Activated T-cell treated with anti-CD3 and anti-CD28 coated beads, Interleukin-2, amount 50 U/mL, for 24 hours (primary cell): ENCODE measurements at places on chromosomes 2 and 18.

DNA sequence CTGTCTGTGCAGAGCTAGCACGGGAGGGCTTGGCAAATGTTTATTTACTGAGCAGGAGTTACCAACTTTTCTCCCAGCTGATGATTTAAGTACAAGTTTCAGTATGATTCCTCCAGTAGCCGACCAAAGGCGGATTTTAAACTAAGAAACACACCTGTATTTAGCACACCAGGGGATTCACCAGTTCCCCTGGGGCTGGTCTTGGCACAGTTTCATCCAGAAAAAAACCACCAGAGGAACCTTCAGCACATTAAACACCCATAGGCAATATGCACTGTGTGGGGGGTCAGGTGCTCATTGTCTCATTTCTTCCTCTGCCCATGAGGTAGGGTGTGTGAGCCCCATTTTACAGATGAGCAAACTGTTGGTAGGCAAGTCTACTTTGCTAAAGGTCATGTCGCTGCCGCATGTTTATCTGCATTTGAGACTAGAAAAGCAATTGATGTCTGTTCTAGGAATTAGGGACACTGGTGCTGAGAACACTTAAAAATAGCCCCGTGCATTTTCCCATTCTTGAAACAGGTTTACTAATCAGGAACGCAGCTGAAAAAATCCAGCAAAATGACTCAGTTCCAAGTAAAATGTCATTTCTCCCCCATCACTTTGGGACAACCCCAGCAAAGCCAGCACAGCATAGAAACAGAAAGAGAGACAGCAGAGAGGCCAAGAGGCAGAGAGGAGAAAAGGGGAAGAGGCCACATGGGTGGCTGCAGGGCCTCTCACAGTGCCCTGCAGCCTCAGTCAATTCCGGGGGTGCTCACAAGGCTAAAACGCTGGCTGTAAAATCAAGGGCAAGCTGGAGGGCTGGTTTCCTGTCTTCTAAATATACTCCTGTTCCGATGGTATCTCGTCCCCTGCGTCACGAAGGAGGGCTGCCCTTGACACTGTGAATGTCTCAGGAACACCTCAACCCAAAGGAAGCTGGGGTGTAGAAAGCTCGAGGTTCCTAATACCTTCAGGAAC, 166.8 kb upstream of the ID2 start:
- peak overlapping the region; percentile 97 for H3K27ac ChIP-seq
- DNase-seq, result peak; percentile 74
- no peaks in the 10 kb centered on the region for H3K27me3 ChIP-seq

GRCh38 chr2:230520875-230521155, 104.8 kb downstream of the SP100 start:
- H3K27ac ChIP-seq, result no peak overlapping the region
- peaks cover 2% of the 10 kb centered on the region for H3K4me1 ChIP-seq
- no peak for DNase-seq
- H3K36me3 ChIP-seq, result peaks cover 57% of the 10 kb centered on the region

GRCh38 chr18:42183746-42184145, 228.7 kb downstream of the PIK3C3 start:
- no peak overlapping the region for H3K4me3 ChIP-seq
- no peaks in the 10 kb centered on the region for H3K4me1 ChIP-seq
- no peaks in the 10 kb centered on the region for H3K27me3 ChIP-seq
- no peaks in the 10 kb centered on the region for H3K36me3 ChIP-seq

- DNase-seq, result peak; percentile 82
- no peak overlapping the region for H3K4me3 ChIP-seq
- H3K27me3 ChIP-seq, result peaks cover 35% of the 10 kb centered on the region
- H3K4me1 ChIP-seq, result peaks cover 6% of the 10 kb centered on the region
Measured at GRCh38 chr2:70861777-70862625, 26.4 kb upstream of the CD207 start.

GRCh38 chr2:100820523-100821254, 750 bp downstream of the NPAS2 start:
- peaks cover 23% of the 10 kb centered on the region for H3K4me1 ChIP-seq
- H3K4me3 ChIP-seq, result peak overlapping the region; percentile 75
- peak; percentile 58 for DNase-seq
- H3K27ac ChIP-seq, result peak overlapping the region; percentile 44
- H3K27me3 ChIP-seq, result peaks cover 39% of the 10 kb centered on the region

DNA sequence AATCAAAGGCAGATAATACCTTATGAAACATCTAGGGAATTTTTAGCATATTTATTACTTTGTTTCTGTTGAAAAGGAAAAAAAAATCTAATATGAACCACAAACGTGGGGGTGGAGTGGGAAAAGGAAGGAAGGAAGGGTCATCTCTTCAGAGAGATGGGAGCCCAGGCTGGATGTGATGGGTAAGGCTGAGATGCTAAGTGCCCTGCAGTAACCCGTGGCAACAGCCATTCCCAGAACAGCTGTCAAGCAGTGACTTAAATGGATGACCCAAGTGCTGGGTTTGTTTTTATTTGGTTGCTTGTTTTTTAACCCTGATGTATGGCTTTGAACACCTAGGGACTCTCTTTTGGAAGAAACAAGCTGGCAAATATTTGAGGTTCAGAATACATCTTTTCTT, 50.7 kb upstream of the KLF7 start:
- no peaks in the 10 kb centered on the region for H3K36me3 ChIP-seq
- H3K4me3 ChIP-seq, result no peak overlapping the region
- no peak for DNase-seq
- peaks cover 12% of the 10 kb centered on the region for H3K4me1 ChIP-seq
- no peak overlapping the region for H3K27ac ChIP-seq

DNA sequence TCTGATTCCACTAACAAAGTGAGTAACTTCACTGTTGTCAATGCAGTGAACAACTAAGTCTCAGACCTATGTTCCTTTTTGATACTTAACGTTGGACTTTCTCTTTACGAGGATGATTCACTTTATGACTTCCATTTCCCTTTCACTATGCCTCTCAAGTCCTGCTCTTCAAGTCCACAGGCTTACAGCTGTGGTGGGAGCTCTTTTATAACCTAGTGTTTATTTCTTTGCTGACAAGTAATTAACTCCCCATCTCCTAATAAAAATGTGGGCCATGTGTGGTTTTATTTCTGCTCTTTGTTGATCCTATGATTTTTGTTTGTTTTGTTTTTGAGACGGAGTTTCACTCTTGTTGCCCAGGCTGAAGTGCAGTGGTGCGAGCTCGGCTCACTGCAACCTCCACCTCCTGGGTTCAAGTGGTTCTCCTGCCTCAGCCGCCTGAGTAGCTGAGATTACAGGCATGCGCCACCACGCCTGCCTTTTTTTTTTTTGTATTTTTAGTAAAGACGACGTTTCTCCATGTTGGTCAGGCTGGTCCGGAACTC, 142.1 kb downstream of the USP34 start:
- H3K27ac ChIP-seq, result peak overlapping the region; percentile 79
- peaks cover 24% of the 10 kb centered on the region for H3K4me1 ChIP-seq
- peaks cover 82% of the 10 kb centered on the region for H3K36me3 ChIP-seq

GRCh38 chr18:42574871-42575270, 540.6 kb downstream of the RIT2 start:
- no peak overlapping the region for H3K27ac ChIP-seq
- DNase-seq, result no peak
- H3K27me3 ChIP-seq, result no peaks in the 10 kb centered on the region
- no peaks in the 10 kb centered on the region for H3K4me1 ChIP-seq

GRCh38 chr2:28833740-28834470, 23.3 kb downstream of the SPDYA start:
- H3K4me3 ChIP-seq, result no peak overlapping the region
- H3K27me3 ChIP-seq, result no peaks in the 10 kb centered on the region
- no peak overlapping the region for H3K27ac ChIP-seq
- no peaks in the 10 kb centered on the region for H3K36me3 ChIP-seq
- no peak for DNase-seq

DNA sequence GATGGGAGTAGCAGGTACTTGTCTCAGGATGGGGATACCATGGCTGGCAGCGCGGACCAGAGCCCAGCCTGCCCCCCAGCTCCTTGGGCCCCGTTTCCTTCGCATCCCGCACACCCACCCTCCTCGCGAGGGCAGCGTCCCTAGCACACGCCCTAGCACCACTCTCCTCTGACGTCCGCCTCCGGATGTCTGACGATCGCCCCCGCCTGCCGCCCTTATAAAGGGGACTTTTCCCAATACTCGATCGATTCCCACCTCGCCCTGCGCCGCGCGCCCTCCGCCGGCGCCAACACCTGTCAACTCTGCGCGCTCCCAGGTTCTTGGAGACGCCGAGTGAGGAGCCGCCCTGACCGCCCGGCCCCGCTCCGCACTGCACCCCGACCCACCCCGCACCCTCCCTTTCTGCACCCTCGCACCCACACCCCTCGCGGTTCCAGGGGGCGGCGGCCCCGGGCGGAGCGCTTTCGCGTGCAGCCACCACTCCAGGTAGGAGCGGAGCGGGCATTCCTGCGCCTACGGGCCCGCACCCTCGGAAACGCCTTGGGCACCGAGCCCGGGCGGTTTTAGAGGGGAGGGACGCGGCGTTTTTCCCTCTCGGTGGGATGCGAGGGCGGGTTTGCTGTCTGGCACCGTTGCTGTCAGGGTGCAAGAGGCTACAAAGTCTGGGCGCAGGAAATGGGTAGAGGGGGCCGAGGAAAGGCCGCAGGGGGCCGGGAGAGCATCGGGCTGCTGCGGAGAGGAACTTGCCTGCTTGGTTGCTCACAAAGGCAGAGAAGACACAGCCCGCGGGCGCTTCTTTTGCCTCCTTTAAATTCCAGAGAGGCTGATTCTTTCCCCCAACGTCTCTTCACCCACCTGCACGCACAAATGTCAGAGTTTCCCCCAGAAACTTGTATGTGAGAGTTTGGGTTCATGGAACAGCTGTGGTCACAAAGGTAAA, at the start of gene SLC5A7:
Gene SLC5A7, plus strand, starts transcription at position 247 of the 940 bp plus-strand sequence. CDS start 1,632 bp downstream, outside the sequence.
- H3K4me1 ChIP-seq, result no peaks in the 10 kb centered on the region
- no peak for DNase-seq
- peaks cover 26% of the 10 kb centered on the region for H3K27me3 ChIP-seq
- H3K36me3 ChIP-seq, result no peaks in the 10 kb centered on the region
- H3K27ac ChIP-seq, result no peak within 1 kb of the TSS

GRCh38 chr2:8799004-8799403, 38.4 kb downstream of the KIDINS220 start:
- H3K27ac ChIP-seq, result peak overlapping the region; percentile 14
- no peaks in the 10 kb centered on the region for H3K27me3 ChIP-seq
- H3K4me1 ChIP-seq, result peaks cover 28% of the 10 kb centered on the region
- no peak overlapping the region for H3K4me3 ChIP-seq

DNA sequence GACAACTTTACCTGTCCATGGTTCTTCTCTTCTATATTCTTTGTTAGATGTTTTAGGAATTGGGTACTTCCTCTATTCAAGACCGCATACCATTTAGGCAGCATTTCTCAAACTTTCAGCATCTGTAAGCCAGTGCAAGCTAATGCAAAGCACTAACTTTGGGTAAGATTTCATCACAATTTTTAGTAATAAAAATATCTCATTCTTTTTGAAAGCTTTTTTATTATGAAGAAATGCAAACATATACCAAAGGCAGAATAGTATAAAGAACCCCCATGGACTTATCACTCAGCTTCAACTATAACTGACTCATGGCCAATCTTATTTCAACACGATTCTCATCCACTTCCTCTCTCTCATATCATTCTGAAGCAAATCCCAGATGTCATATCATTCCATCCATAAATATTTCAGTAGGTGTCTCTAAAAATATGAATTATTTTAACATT, 32.9 kb downstream of the INO80C start:
- DNase-seq, result no peak
- H3K4me3 ChIP-seq, result no peak overlapping the region
- peaks cover 31% of the 10 kb centered on the region for H3K36me3 ChIP-seq
- no peaks in the 10 kb centered on the region for H3K27me3 ChIP-seq

- no peak for DNase-seq
- no peaks in the 10 kb centered on the region for H3K27me3 ChIP-seq
- H3K36me3 ChIP-seq, result no peaks in the 10 kb centered on the region
- H3K4me1 ChIP-seq, result no peaks in the 10 kb centered on the region
- no peak overlapping the region for H3K27ac ChIP-seq
Measured at GRCh38 chr2:184921676-184922075, 323.3 kb downstream of the ZNF804A start.

DNA sequence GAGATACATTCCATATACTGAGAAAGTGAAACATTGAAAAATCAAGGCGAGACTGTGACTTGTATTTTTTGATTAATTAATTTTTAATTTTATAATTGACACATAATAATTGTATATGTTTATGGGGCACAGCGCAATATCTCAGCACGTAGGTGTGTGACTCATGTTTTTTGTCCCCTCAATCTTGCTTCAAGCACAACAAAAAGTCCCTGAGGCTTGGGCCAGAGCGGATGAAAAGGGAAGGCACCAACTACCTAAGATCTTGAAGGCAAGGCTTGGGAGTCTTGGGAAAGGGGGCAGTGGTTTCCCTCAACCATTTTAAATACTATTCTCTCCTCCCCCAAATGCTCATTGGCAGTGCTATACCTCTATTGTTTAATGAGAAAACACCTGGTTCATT, 9.9 kb downstream of the SGPP2 start:
- DNase-seq, result no peak
- H3K36me3 ChIP-seq, result no peaks in the 10 kb centered on the region
- peaks cover 2% of the 10 kb centered on the region for H3K4me1 ChIP-seq
- no peak overlapping the region for H3K27ac ChIP-seq

DNA sequence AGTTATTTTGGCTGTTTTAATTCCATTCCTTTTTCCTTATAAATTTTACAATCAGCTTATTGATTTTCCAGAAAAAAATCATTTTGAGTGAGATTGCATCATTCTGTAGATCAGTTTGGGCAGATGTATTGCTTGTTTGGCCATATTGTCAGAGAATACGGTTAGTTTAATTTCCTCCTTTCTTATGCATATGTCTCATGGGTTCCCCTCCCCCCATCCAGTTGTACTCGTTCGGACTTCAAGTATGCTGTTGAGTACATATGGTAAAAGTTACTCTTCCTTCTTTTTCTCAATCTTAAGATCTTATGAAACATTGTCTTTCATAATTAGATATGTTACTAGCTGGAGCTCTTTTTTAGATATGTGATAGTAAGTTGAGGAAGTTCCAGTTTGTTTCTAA, 131.2 kb upstream of the TTC27 start:
- DNase-seq, result no peak
- H3K27me3 ChIP-seq, result no peaks in the 10 kb centered on the region
- H3K4me3 ChIP-seq, result no peak overlapping the region
- H3K27ac ChIP-seq, result peak overlapping the region; percentile 35
- H3K36me3 ChIP-seq, result peaks cover 75% of the 10 kb centered on the region

DNA sequence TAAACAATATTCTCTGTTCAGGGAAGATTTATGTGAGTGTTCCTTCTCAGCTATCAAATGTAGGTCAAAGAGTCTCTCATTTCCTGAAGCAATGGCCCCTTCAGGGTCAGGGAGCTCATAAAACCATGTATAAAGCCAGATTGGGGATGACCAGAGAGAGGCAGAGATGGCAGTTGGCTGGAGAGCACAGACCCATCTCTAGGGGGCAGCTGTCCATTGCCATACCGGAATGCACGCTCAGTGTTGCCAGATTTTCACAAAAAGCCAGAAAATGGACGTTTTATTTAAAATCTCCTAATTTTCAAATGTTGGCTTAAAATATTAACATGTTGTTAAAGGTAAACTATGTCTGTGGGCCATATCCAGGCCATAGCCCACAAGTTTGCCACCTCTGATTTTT, 1920.7 kb upstream of the CELF4 start:
- no peaks in the 10 kb centered on the region for H3K27me3 ChIP-seq
- H3K4me3 ChIP-seq, result no peak overlapping the region
- no peak for DNase-seq
- no peak overlapping the region for H3K27ac ChIP-seq

GRCh38 chr2:40545645-40546044, 93.8 kb upstream of the SLC8A1 start:
- H3K4me1 ChIP-seq, result no peaks in the 10 kb centered on the region
- no peak for DNase-seq
- H3K36me3 ChIP-seq, result no peaks in the 10 kb centered on the region
- no peak overlapping the region for H3K4me3 ChIP-seq
- H3K27me3 ChIP-seq, result no peaks in the 10 kb centered on the region
- no peak overlapping the region for H3K27ac ChIP-seq
